LNCaP clone FGC (cell line): ENCODE measurements at places on chromosomes 4 and X.

- DNase-seq, result no peak
These were observed 708.1 kb downstream of the GLUD2 start for GRCh38 chrX:121755541-121755940.

GRCh38 chr4:189185810-189186432 is 754.8 kb upstream of the FRG1 start:
- no peak for DNase-seq

DNA sequence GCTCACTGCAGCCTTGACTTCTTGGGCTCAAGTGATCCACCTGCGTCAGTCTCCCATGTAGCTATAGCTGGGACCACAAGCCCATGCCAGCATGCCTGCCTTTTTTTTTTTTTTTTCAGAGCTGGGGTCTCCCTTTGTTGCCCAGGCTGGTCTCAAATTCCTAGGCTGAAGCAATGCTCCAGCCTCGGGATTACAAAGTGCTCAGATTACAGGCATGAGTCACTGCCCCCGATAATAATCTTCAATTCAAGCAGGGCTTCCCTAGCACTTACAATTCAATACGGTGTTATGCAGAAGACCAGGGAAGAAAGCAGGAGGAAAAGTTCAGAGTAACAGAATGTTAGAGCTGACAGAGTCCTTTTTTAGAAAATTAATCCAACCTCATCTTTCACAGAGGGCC is 26.1 kb downstream of the OTOP1 start:
- no peak for DNase-seq

DNA sequence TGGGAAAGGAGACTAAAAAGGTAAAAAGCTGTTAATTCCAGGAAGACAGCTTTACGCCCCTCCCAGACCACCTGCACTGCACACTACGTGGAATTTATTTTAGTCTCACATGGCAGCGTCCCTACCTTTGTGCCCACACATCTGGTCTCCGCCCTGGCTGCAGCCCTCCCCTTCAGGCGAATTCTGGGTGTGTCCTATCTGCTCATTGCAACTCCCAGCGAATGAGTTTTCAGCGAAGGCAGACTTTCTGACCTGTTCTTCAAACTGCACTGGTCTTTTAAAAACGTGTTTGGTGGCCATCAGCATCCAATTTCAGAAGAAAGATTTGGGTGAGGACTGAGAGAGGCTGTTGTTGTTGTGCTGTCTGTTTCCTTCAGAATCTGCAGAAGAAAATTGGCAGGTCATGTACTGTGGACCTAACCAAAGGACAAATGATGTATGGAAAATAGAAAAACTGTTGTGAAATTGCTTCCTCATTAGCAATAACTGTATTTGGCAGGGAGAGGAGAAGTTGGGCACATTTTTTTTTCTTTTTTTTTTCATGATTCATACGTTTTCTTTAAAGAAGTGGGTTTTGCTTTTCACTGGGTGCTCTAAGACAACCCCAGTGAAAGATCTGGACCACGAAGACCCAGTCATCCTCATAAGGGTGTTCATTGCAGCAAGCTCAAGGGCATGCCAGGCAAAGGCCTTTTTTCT is 4.2 kb downstream of the TLR8 start:
- no peak for DNase-seq

GRCh38 chrX:42934020-42934726 is 156.2 kb upstream of the PPP1R2C start:
- DNase-seq, result no peak

DNA sequence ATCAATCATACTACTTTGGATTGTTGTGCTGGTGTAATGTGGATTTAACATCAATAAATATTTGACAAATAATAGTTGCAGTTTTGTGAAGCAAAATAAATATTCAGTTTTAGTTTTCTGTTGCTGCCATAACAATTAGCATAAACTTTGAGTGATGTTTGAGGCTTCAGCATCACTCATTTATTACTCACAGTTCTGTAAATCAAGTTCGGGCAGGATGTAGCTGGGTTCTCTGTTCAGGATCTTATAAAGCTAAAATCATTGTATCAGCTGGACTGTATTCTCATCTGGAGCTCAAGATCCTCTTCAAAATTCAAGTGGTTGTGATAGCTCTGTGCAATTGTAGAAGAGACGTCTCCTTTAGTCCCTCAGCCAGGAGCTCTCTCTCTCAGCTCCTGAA is 81.7 kb downstream of the CBR4 start:
- no peak for DNase-seq

DNA sequence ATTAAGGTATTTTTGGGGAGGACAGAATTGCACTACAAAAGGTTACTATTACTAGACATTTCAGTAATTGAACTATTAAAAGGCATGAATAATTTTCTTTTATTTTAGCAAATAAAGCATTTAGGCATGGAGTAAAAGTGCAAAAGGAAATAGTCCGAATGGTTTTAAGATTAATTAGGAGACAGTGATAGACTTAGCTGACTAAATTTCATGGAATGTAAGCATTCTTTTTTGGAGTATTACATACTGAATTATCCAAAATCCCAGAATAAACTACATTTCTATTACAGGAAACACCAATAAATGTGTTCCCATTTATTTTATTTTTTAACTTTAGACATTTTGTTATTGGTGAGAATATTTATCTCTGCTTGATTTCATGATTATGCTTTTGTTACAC is 30.7 kb upstream of the MAP9 start:
- DNase-seq, result no peak

- no peak for DNase-seq
These were observed 335.8 kb downstream of the PABPC4L start for GRCh38 chr4:133865612-133866327.

DNA sequence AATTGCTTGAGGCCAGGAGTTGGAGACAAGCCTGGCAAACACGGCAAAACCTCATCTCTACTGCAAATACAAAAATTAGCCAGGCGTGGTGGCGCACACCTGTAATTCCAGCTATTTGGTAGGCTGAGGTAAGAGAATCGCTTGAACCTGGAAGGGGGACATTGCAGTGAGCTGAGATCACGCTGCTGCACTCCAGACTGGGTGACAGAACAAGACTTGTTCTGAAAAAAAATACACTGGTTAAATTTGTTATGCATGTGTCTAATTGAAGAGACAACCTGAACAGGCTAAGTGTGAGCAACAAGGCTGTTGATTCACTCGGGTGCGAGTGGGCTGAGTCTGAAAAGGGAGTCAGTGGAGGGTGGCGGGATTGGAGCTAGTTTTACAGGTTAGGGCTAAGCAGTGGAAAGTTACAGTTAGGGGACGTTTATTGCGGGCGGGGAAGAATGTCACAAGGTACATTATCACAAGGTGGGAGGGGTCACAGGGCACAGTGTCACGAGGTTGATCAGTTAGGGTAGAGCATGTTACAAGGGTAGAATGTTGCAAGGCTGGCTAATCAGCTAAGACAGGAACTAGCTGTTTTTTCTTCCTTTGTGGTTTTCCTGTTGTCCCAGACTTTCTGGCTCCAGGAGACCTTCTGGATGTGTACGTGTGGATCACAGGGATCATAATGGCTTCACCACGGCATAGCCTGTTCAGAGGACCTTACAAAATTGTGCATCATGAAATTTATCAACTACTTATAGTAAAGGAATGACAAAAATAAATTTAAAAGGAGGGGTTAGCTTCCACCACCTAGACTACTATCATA is 115.8 kb downstream of the NAA11 start:
- DNase-seq, result no peak

GRCh38 chr4:15353207-15353606 is 74.6 kb upstream of the C1QTNF7 start:
- no peak for DNase-seq

GRCh38 chrX:133588827-133589226 is 173.5 kb upstream of the GPC4 start:
- DNase-seq, result no peak

DNA sequence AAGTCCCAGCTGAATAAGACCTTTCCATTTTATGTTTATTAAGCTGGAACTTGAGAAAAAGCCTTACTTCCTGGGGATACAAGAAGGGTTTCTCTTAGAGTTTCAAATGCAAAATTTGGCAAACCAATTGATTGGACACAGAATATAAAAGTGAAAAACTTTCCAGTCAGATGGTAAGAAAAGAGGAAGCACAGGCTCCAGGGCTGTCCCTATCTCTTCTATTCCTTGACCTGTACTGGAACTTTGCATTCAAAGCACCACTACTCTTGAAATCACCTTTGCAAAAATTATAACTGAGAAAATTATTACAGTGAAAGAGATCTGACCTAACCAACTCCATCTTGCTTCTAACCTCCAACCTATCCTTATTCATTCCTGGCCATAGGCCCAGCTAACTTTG is 11.7 kb downstream of the PROM1 start:
- no peak for DNase-seq

GRCh38 chrX:45748369-45748774 is 547.7 kb upstream of the DIPK2B start:
- no peak for DNase-seq

- no peak for DNase-seq
These were observed 133.3 kb downstream of the CPZ start for GRCh38 chr4:8725845-8726244.

DNA sequence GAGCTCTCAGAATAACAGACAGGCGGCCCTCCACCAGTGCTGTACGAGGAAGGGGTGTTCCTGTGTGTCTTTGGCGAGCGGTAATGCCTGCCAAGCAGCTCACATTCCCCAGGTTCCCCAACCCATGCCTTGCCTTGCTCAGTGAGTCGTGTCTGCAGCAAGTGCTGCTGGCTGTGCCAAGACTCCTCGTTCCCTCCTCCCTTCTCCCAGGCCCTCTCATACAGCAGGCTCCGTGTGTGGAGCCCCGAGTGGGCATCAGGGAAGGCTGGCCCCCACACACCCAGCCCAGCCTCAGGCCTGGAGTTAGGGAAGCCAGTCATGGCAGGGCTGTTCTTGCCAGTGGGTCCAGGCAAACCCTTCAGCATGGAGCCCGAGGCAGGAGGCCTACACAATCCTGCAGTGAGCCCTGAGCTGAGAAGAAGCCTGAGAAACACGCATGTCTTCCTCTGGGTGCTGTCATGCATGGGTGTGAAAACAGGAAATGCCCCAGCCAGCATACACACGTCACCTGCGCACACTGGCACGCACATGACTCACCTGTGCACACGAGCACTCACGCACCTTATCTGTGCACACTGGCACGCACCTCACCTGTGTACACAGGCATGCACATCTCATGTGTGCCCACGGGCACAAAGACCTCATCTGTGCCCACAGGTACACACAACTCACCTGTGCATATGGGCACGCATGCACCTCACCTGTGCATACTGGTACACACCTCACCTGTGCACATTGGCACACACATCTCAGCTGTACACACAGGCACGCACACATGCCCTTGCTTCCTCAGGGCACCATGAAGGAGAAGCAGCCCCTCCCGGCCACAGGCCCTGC is 238.7 kb downstream of the DHRSX start:
- DNase-seq, result no peak

DNA sequence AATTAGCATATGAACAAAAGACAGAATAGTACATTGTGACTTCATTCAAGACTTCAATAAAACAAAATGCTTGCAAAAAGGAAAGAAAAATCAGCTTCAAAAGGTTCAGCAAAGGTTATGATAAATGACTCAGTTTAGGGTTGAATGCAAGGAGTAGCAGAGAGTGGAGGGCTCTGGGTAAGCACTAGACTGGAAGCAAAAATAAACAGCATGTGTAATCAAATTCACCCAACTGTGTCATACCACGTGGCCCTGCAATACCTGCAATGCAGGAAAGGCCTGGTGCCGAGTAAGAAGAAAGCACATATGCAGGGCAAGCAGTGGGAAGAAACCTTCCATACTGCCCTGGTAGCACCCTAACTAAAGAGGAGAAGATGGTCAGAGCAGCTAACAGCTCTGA is 88.7 kb downstream of the ATP11C start:
- DNase-seq, result no peak

DNA sequence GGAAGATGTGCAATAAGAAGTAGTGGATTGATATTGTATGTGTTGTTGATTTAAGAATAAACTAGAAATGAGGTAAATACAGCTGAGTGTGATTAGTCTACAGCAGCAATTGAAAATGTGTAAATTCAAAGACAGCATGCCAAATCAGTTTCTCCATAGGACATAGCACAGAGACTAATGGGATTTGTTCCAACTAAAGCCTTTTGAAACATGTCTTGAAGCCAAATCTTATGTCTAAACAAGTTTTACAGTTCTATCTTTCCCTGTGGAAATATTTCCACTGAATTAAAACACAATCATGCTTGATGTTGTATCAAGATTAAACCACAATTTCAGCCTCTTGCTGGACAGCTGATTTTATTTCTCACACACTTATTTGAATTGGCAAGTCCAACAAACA is 497.4 kb upstream of the FAM47C start:
- DNase-seq, result no peak

DNA sequence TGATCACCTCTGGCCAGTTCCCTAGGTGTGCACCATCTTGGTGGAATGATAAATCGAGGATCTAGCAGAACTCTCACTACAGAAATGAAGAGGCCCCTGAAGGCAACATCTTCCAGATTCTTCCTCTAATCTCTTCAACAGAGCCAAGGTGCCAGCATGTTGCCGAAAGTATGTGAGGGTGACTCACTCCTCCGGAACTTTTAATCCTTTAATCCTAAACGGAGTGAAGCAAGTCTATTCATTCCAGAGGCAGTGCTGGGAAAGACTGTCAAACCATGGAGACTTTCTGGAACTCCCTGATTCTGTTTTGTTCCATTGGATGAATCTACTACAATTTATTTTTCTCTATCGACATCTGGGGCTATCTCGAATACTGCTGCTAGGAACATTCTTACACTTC is 68.7 kb downstream of the SUPT20HL2 start:
- DNase-seq, result no peak

DNA sequence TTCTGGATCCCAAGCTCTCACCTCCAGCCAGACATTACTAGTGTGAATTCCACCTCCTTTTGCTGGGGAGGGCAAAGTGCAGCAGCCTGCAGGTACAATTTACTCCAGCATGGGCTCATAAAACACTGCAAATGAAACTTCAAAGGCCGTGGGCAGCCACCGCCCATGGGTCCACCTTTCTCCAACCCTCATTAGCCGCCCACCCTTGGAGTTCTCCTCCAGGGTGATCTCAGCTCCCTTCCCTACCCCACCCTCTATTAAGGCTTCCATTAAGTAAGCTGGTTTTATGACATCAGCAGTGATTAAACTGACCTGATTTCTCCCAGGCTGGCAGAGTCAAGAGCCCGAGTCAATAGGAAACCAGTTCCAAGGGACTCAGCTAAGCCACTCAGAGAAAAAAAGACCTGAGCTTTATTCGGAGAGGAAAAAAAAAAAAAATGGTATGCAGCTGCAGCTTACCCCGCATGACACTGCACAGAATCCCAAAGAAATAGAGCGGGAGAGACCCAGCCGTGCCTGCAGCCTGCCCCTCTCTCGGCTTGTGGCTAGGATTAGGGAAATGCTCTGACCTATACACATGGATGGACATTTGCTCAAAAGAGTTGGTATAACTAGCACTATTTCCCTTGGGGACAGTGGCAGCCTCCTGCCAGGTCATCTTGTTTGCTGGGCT is 319.6 kb downstream of the PTTG2 start:
- no peak for DNase-seq

DNA sequence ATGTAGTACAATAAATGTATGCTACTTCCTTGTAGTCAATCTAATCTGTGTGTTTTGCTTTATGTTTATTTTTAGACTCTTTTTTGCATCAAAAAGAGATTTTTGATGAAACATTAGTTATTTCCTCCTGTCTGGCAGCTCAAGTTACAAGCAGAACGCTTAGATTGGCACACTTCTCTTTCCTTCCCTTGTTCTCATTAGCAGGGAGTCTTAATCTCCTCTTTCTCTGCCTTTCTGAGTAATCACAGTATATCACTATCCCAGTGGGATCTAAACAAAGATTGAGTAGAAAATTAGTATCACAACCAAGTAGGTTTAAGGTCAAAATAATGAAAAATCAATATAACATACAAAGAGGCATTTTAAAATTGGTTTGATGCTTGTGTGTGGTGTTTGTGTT is 1192.6 kb downstream of the C4orf33 start:
- DNase-seq, result no peak
